ENCODE measurements at places on chromosomes 5 and 9. TPM values are rescaled to one million over a fixed set of nuclear protein-coding genes. Genes with fewer than 3 reads are reported as not detected.
A peak's percentile ranks its signal among the peaks of the same experiment; 100 is the strongest.

GRCh38 chr9:10785255-10785654 is 172.5 kb upstream of the PTPRD start:
- DNase-seq = no peak

DNA sequence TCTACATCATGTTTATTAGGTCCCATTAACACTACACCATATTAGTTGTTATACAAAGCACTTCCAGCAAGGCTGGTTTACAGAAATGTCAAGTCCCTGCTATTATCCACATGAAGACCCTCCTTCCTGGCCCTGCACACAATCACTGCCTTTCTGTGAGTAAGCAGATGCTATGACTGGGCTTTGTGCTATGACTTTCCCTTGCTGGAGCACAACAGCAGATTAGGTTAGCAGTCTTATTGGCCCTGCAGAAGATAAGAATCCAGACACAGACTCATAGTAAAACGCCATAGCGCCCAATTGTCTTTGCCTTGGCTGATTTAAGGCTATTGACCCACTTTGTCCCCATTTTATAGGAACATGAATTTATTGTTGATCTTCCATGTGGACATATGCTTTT is 228.9 kb upstream of the ACTBL2 start:
- DNase-seq = no peak

- DNase-seq = no peak
These were observed 18.4 kb downstream of the OGN start for GRCh38 chr9:92385953-92386352.

DNA sequence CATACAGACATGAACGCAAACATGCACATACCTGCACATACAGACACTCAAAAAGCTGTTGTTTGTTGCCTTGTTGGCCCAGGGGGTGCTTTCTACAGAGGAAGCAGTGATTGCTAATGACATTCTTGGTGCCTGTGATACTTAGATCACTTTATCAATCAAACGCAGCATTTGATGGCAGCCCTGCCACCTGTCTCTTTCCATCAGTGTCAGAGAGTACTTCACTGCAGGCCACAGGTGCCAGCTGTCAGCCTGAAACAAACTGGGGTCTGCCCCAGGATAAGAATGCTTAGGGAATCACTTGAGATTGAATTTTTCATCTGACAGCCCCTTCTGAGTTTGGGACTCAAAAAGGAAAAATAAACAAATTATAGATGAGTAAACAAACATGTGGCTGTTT is 388.9 kb upstream of the SGCD start:
- DNase-seq = no peak

DNA sequence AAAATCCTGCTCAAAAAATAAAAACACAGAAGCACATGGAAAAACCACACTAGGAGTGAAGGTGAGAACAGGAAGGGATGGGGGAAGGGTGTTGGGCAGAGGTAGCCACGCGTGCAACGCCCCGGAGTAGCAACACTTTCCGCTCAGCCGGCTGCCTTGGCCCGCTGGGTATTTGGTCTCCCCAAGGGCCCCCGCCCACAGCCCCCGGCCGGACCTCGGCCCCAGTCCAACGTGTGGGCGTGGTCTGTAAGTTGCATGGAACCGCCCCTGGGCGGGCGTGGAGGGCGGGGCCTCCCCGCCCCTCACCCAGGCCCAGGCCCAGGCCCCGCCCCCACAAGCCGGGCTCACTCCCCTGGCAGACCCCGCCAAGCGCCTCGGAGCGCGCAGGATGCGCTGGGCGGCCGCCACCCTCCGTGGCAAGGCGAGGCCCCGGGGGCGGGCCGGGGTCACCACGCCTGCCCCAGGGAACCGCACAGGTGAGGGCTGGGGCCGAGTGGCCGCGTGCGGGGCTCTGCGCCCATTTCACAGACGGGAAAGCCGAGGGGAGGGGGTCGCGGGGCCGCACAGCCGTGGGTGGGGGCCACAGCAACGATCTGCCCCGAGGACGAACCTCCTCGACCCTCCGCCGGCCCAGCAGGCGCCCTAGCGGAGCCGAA is at the start of gene SUSD3:
SUSD3 (plus strand) TSS at position 347 of the 656 bp plus-strand sequence; CDS start at position 389, 42 bp downstream.
- DNase-seq = peak; percentile 74

DNA sequence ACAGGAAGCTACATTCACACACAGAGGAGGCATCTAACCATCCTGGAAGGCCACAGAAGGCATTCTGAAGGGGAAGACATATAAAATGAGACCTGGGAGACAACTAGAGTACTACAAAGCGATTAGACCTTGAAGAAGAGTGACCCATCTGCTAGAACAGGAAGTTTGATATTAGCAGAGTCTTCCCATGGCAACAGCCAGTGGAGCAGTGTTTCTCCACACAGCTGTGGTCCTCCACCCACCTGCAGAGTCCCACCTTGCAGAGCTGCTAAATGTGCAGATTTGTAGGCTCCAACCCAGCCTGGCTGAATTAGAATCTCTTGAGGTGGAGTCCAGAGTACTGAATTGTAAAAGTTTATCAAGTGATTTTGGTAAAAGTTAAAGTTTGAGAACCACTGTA is 267.0 kb downstream of the CETN3 start:
- DNase-seq = no peak

- no peak for DNase-seq
These were observed 143.0 kb upstream of the LHFPL2 start for GRCh38 chr5:78791501-78792100.

DNA sequence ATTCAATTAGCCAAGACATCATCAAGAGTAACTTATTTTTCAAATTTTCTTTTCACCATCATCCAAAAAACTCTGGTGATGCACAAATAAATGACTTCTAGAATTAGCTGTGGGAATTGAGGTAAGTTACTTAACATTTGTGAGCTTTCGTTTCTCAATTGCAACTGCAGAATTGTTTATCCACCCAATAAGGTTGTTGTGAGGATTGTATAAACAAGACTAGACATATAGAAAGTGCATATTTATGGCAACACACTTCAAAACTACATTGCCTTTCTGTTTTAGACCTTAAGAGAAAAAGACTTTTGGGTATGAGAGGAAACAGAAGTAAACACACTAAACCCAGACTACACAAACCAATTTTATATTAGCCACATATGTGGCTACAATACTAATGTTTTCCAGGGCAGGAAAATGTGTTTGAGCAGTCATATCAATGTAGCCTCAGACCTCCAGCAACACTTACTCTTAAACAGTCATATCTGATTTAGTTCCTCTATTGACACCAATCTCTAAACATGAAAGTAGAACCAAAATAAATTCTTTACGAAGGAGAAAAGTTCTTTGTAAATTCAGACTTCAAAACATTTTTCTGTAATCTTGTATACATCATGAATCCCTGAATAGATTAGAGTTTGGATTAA is 488.0 kb upstream of the CYLC2 start:
- DNase-seq = no peak

- no peak for DNase-seq
These were observed 9.3 kb downstream of the PBX3 start for GRCh38 chr9:125756518-125756917.

- no peak for DNase-seq
These were observed 21.5 kb upstream of the ASS1 start for GRCh38 chr9:130423272-130423671.

GRCh38 chr5:61306531-61307131 is 25.4 kb upstream of the ZSWIM6 start:
- DNase-seq = no peak

GRCh38 chr5:148848393-148849031 is 22.1 kb downstream of the ADRB2 start:
- no peak for DNase-seq

DNA sequence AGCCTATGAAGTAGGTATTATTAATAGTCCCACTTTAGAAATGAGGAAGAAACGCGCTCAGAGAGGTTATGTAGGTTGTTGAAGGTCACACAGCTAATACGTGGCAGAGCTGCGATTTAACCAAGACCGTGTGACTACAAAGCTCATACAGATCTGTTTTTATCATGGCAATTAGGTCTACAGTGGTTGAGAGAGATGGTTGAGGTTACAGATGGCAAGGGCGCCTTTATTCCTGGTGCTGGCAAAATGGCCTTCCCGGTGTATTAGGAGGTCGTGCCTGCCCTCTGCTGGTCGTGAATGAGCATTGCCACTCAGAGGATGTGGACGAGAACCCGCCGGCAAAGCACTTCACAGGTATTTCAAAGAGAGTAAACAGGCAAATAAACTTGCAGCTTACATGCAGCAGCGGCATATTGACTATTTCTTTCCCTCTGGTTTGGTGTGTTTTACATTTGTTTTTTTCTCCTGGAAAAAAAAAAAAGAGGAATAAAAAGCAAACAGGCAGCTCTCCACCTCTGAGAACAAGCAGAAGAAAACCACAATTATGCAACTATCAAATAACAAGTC is 65.3 kb upstream of the EGFLAM start:
- DNase-seq = peak; percentile 28

GRCh38 chr9:15191378-15191777 is 115.6 kb downstream of the TTC39B start:
- DNase-seq = no peak

DNA sequence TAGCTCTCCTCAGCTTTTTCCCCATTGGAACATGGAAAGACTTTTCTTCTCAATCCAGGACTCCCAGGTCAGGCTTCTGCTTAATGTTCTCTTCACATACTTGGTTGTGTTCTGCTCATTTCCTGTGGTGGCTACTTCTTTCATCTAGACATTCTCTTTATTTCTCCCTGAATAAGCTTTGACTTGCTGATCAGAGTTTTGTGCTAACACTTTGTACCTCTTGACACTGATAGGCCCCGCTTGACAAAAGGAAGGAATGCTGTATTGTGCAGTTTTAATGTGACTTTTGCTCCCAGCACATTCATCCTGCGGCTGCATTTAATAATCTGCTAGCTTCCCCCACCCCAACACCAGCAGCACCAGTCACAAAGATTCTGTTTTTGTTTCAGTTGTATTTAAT is 90.9 kb upstream of the MINAR2 start:
- no peak for DNase-seq

DNA sequence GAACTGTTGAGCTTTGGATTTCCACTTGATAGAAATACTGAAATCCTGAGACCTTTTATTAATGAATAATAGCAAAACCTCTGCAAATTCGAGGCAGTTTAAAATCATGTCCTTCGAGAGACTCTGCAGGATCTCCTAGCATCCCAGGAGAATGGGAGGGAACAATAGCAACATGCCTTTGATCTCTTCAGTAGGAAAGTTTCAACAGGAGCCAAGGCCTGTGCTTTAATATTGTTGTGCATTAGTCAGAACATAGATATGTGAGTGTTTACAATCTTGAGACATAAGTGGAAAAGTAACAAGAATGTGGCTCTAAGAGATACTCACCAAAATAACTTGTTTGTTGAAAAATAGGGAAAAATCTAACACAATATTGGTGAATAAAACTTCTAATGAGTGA is 83.3 kb upstream of the LHFPL2 start:
- no peak for DNase-seq

DNA sequence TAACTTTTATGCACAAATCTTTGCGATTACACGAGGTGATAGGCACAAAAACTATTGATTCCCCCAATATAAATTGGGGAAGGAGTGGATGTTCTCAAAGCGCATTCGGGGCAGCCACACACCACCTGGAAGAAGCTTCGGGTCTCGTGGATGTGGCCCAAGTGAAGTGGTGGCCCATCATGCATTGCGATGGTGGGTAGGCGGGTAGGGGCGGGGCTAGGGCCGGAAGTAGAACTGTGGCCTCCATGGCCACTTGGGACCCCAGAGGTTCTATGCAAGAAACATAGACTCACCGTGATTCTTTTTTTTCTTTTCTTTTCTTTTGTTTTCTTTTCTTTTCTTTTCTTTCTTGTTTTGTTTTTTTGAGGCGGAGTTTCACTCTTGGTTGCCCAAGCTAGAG is 86.4 kb upstream of the SLC44A1 start:
- DNase-seq = no peak

GRCh38 chr5:155750571-155750970 is 576.4 kb upstream of the SGCD start:
- DNase-seq = no peak

DNA sequence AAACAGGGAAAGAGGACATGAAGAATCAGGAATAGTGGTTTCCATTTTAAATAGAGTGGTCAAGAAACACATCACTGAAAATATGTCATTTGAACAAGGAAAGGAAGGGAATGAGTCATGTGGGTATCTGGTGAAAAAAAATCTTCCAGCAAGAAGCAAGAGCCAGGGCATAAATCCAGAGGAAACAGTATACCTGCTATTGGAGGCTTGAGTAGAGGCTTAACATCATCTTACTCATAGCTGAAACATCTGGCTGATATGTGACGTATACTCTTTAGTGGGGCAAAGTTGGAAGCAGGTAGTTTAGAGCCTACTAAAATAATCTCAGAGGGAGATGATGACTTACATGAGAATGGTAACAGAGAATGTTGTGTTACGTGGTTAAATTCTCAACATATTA is 517.2 kb downstream of the CAAP1 start:
- DNase-seq = no peak

DNA sequence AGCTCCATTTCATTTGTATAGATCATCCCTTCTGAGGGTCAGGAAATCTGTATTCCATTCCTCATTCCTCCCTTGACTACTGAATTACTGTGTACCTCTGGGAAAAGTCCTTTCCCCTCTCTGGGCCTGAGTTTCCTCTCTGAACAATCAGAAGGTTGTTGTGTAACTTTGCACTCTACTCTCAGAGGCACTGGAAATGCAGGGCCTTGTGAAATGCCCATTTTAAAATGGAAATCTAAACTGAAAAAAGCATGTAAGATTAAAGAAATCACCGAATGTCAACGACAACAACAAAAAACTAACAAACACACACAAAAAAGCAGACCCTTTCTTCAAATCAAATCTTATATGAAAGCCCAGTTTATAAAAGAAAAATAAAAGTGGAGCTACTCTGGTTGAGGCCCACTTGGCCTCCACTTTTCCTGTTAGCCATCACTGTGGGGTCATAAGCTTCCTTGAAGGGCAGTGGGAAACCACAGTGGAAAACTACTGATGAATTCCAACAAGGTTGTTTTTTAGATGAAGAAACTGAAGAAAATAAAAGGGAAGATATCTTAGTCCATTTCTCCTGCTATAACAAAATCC is 21.6 kb upstream of the GRPEL2 start:
- DNase-seq = no peak

GRCh38 chr5:94240134-94240533 is 378.3 kb downstream of the KIAA0825 start:
- DNase-seq = peak; percentile 25

DNA sequence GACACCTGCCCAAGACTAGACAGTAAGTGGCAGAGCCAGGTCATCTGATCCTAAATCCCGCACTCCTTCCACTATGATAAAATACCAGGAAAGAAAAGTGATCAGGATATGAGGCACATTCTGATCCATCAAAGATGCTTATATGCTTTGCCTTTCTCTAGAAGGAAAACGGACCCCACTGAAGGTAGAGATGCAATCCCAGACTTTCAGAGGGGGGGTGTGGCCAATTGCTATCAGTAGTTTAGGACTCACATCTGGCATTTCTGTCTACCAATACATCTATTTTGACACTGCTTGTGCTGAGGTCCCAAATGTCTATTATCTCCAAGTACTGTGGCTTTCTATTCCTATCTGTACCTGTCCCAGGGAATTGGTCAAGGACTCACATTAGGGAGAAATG is 1.7 kb downstream of the TRIM52 start:
- no peak for DNase-seq

- no peak for DNase-seq
These were observed 556.3 kb upstream of the RGMB start for GRCh38 chr5:98217138-98217537.

The SPOCK1 gene
- 0.43 TPM for polyA plus RNA-seq

The ITK gene
- 1.2 TPM for polyA plus RNA-seq

The IFNA13 gene
- polyA plus RNA-seq = 0.13 TPM

The ST8SIA4 gene
- 12.3 TPM for polyA plus RNA-seq

The AGGF1 gene
- 25.4 TPM for polyA plus RNA-seq

The LTC4S gene
- polyA plus RNA-seq = 3.0 TPM

The PCDHGB5 gene
- polyA plus RNA-seq = 7.6 TPM

The LOX gene
- 34.2 TPM for polyA plus RNA-seq

The HOMER1 gene
- 8.3 TPM for polyA plus RNA-seq

The HMMR gene
- polyA plus RNA-seq = 17.0 TPM

The MSX2 gene
- 2.1 TPM for polyA plus RNA-seq

Measured in right lung (tissue), 10 donors.